ENCODE measurements at places on chromosomes 3 and 15.

GRCh38 chr3:48599509-48600285 is 4.6 kb upstream of the COL7A1 start:
- DNase-seq: no peak

DNA sequence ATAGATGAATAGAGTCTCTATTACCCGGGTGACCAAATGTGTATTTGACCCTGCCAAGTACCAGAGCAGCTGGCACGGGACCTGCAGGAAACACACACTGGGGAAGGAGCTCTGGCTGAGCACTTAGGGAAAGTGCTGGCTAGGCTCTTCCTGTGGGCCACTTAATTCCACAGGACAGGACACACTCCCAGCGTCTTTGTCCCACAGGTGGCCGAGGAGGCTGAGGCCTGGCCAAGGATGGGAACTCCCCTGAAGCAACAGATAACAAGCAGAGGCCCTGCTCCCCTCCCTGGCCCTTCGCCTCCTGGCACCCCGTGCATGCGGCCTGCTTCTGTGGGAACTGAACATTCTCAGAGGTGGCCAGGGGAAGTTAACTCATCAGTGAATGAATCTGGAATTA is 180.8 kb downstream of the ATP10A start:
- DNase-seq: no peak

DNA sequence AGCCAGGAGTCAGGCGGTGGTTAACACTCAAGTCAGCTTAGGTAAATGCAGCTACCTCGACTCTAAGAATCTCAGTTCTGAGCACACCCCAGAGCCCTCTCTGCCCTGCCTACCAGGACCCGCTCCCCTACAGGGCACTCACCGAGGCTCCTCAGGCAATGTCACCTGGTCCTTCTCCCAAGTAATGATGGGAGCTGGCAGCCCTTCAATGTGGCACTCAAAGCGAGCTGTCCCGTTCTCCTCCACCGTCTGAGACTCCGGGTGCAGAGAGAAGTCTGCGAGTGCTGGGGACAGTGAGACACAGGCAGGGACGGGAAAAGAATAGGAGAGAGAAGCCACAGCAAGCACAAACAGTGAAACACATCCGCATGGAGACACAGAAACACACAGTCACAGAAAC is 12.7 kb downstream of the IGDCC4 start:
- no peak for DNase-seq

GRCh38 chr3:131147534-131147933 is 120.9 kb downstream of the NEK11 start:
- no peak for DNase-seq

GRCh38 chr3:127339928-127340861 is 52.3 kb upstream of the PRR20G start:
- no peak for DNase-seq

DNA sequence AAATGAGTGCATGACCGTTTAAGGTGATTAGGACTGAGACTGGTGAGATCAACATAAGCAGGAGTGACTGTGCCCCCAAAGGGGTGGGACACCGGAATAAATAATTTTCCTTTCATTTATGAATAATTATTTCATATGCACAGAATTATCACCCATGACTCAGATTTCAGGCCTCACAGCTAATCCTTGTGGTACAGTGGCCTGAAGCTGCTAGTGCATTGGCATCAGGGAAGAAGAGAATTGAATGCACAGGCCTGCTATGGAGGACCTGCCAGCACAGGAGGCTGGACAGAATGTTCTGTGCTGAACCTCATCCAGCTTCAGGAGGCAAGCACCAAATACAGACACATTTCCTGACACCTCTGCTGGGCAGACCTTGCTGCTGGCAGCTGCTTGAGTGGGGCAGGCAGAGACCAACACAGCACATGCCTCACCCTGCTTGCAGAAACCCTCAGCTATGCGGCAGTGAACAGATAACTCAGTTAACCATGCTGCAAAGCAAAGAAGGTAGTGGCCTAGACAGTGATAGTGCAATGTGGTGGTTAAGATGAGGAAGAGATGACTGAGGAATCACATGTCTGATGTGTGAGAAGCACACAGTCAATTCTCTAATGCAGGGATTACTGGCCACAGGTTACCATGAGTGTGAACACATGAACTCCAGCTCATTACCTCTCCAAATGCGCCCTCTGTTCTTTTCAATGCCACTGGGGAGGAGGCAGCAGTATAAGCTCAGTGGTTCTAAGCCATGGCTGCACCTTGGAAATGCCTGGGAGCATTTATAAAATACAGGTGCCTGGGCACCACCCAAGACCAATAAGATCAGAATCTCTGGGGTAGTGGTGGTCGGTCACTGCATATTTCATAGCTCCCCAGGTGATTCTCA is 68.1 kb upstream of the SCN5A start:
- no peak for DNase-seq

GRCh38 chr15:90595763-90596155 is 66.0 kb downstream of the CRTC3 start:
- DNase-seq: no peak

GRCh38 chr3:103337179-103337845 is 902.5 kb downstream of the ZPLD1 start:
- no peak for DNase-seq

DNA sequence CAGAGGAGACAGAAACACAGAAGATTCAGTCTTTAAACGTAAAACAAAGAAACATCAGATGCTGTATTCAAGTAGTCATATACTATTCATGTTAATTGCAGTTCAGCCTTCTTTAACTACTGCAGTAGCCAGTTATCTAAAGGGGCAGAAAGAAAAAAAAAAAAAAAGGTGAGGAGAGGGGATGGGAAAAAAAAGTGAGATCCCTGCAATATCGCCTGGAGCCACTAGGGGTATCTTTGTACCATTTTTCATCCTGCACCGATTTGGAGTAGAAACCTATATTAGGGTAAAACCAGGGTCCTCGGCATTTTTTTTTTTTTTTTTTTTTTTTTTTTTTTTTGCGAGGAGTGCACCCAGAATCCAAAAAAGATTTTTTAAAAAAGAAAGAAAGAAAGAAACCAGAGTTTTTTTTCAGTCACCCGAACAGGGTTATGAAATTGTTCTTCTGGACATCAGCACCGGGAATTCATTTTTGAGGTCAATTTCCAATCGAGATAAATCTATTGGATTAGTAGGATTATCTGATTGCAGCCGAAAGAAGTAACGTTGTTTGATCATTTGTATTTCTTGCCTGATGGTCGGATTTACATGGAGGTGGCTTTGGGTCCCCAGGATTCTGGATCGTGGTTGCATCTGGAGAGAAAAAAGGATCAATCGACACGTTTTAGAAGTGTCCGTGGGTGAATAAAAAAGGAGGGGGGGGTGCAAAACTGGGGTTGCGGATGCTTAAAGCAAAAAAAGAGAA is 186.7 kb downstream of the NLGN1 start:
- peak; percentile 67 for DNase-seq

GRCh38 chr3:128274837-128275236 is 121.6 kb downstream of the EEFSEC start:
- no peak for DNase-seq

DNA sequence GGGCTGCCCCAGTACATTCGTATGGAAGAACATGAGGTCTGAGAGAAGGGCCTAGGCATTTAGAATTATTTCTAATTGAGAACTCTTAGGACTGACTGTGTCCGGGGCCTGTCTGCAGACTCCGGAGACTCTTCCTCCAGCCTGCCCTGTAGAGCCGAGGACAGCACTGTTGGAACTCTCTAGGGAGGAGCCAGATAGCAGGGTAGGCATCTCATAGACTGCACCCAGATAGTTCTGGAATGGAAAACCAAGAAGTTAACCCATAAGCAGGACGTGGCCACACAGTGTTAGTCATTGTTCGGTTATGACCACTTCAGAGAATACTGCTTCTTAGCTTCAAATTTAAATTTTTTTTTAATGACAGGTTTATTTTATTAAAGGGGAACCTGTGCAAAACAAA is 59.5 kb downstream of the SNRK start:
- DNase-seq: no peak

- no peak for DNase-seq
Measured at GRCh38 chr3:149535333-149535685, 60.8 kb downstream of the TM4SF4 start.

GRCh38 chr15:87712211-87712610 is 544.3 kb downstream of the NTRK3 start:
- no peak for DNase-seq

- DNase-seq: no peak
Measured at GRCh38 chr15:71788646-71789579, 21.4 kb upstream of the NR2E3 start.

DNA sequence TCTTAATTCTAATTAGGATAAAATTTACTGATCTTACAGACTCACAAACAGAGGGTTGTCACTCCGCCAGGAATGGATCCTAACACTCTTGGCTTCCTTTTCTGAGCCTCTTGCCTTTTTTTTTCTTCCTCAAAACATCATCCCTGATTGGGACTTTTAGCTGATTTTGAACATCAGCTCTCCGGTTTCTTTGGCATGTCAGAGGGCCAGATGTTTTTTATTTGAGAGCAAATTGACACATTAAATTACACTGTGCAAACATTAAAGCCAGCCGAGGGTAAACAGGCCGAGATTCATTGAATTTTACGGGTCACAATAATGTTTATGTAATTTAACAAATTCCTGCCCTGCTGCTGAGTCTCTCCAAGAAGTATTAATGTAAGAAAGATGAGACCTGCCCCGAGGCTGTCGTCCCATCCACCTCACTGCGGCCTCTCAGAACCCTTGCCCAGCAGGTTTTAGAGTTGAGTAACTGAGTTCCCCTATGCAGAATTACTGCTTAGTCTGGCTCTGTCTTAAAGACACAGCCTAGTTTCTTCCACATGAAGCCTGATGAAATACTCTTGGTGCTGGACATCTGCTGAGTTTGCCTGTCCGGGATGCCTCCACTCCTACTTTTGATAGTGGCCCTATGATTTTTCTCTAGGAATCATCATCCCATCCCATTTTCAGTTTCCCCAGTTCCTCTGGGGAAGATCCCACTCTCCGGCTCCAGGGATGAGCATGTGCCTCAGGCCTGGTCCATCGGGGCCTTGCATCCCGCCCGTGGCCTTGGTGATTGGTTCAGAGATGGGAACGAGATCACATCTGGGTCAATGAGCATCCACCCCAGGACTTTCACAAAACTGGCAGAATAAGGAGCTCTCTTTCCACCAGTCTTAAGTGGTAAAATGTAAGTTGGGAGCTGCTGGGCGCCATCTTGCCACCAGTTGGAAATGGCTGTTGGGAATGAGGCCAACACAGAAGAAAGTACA is 226.6 kb upstream of the TLE3 start:
- DNase-seq: peak; percentile 47
